IMR-90 (cell line): ENCODE measurements at places on chromosomes 7 and 10. TPM values are rescaled to one million over a fixed set of nuclear protein-coding genes. Genes with fewer than 3 reads are reported as not detected.
A peak's percentile ranks its signal among the peaks of the same experiment; 100 is the strongest.

DNA sequence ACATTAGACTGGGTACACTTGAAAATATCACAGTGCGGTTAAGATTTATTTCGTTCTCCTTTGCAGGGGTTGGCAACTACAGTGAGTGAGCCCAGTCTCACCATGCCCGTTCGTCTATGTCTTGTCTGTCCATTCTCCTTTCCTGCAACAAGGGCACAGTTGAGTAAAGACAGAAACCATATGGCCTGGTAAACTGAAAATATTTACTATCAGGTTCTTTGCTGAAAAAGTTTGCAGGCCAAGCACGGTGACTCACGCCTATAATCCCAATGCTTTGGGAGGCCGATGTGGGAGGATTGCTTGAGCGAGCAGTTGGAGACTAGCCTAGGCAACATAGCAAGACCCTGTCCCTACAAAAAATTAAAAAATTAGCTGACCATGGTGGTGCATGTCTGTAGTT is 11.4 kb upstream of the KCTD7 start:
- no peaks in the 10 kb centered on the region for H3K36me3 ChIP-seq
- no peak overlapping the region for H3K27ac ChIP-seq
- DNase-seq, result peak; percentile 17
- H3K27me3 ChIP-seq, result no peaks in the 10 kb centered on the region
- H3K4me3 ChIP-seq, result no peak overlapping the region

- DNase-seq, result peak; percentile 57
- H3K27ac ChIP-seq, result no peak overlapping the region
- H3K4me1 ChIP-seq, result peaks cover 11% of the 10 kb centered on the region; the same call in 1 of the 2 replicates
- no peaks in the 10 kb centered on the region for H3K27me3 ChIP-seq
- H3K4me3 ChIP-seq, result no peak overlapping the region
- peaks cover 18% of the 10 kb centered on the region for H3K36me3 ChIP-seq
Observed at GRCh38 chr7:2715341-2716231, 27.6 kb downstream of the AMZ1 start.

- H3K36me3 ChIP-seq, result no peaks in the 10 kb centered on the region
- no peak for DNase-seq
- no peak overlapping the region for H3K27ac ChIP-seq
- no peak overlapping the region for H3K4me3 ChIP-seq
Observed at GRCh38 chr7:106057962-106058927, 53.9 kb downstream of the SYPL1 start.

DNA sequence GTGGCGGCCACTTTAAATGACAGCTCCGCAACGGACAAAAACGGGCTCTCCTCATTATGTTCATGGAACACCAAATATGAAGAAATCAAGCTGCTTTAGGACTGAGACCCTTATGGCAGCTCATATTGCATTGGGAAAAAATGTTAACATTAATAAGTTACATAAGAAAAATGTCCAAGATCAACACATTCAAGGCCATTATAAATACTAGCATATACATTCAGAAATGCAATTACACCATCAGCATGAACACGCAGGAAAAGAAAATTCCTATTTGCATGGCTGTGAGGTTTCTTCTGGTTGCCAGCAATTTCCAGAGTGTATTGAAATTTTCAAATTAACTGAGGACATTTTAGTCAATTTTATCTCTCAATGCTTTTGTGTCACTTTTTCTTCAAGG is 374.1 kb upstream of the NRP1 start:
- no peaks in the 10 kb centered on the region for H3K36me3 ChIP-seq
- DNase-seq, result no peak
- peaks cover 5% of the 10 kb centered on the region; the same call in 1 of the 2 replicates for H3K27me3 ChIP-seq
- peaks cover 3% of the 10 kb centered on the region; the same call in 1 of the 2 replicates for H3K4me1 ChIP-seq
- H3K4me3 ChIP-seq, result no peak overlapping the region
- H3K27ac ChIP-seq, result no peak overlapping the region

DNA sequence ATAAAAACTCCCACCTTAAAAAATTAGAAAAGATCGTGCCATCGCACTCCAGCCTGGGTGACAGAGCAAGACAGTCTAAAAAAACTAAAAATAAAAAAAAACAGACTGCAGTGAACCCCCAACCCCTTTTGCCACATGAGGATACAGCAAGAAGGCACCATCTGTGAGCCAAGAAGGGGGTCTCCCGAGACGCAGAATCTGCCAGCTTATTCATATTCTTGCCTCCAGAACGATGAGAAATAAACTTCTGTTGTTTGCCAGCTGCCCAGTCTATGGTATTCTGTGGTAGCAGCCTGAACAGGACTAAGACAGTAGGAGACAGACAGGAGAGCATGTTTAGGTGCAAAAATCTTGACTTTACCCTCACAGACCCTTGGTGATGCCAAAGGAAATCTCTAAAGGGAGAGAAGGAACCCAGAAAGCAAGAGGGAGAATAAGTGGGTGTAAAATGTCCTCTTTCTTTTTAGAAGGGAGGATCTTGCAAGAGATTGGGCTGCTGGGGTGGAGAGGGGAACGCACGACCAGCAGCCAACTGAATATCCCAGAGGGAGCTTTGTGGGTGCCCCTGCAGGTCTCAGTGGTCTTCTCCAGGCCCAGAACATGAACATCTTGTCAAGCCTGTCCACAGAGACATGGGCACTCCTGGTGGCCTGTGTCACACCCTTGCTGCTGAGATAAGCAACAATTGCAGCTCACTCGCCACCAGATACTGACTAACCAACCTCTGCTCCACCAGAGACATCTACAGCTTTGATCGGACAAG is 400.7 kb upstream of the FOXK1 start:
- no peak overlapping the region for H3K27ac ChIP-seq
- no peak overlapping the region for H3K4me3 ChIP-seq
- no peaks in the 10 kb centered on the region for H3K27me3 ChIP-seq
- no peaks in the 10 kb centered on the region for H3K4me1 ChIP-seq
- DNase-seq, result no peak

- no peak overlapping the region for H3K27ac ChIP-seq
- DNase-seq, result no peak
- peaks cover 9% of the 10 kb centered on the region for H3K4me1 ChIP-seq
- H3K36me3 ChIP-seq, result no peaks in the 10 kb centered on the region
Observed at GRCh38 chr7:121436688-121437087, 40.6 kb upstream of the FAM3C start.

GRCh38 chr7:103748680-103749079 is 240.8 kb downstream of the RELN start:
- H3K27ac ChIP-seq, result no peak overlapping the region
- DNase-seq, result no peak
- H3K27me3 ChIP-seq, result no peaks in the 10 kb centered on the region
- H3K36me3 ChIP-seq, result no peaks in the 10 kb centered on the region

DNA sequence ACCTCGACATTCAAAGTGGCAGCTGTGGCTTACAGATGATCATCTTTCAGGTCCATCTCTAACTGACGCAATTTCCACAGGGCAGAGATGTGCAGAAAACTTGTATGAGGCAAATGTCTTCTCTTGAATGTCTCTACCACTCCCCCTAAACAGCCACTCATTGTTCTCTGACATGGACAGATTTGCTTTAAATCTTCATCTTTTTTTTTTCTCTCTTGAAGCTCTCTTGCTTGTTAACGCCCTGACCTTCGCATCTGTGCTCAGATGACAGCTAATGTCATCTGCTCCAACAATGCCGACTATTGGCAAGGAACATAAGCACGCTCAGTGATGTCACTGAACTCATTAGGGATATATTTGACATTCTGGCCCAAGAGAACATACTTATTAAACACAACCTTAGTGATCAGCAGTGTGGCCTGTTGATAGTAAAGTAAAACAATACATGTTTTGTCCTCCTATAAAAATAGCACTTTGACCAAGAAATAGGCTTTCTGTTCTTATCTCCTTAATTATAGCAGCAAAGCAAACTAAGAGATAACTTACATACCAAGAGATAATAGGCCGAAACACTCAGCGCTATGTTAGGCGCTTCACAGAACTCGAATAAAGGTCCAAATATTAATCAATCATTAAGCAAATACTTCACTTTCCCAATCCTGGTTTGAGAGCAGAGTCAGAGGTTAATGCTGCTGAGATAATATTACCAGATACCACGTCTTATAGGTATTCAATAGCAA is 583.5 kb downstream of the PARD3 start:
- no peak overlapping the region for H3K27ac ChIP-seq
- H3K4me1 ChIP-seq, result peaks cover 2% of the 10 kb centered on the region; the same call in 1 of the 2 replicates
- H3K27me3 ChIP-seq, result no peaks in the 10 kb centered on the region

DNA sequence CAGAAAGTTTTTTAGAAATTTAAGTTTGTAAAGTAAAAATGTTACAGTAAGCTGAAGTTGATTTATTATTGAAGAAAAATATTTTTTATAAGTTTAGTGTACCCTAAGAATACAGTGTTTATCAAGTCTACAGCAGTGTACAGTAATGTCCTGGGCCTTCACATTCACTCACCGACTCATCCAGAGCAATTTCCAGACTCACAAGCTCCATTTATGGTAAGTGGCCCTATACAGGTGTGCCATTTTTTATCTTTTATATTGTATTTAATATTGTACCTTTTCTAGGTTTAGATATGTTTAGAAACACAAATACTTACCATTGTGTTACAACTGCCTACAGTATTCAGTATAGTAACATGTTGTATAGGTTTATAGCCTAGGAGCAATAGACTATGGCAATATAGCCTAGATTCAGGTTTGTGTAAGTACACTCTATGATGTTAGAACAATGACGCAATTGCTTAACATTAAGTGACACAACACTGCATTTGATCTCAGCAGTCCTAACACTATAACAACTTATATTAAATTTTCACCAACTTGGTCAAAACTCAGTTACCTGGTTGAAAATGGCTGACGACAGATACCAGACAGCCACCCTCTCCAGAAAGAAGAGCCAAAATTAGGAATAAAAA is 45.7 kb downstream of the HIBADH start:
- no peaks in the 10 kb centered on the region for H3K4me1 ChIP-seq
- no peak overlapping the region for H3K27ac ChIP-seq
- no peaks in the 10 kb centered on the region for H3K27me3 ChIP-seq
- H3K36me3 ChIP-seq, result peaks cover 8% of the 10 kb centered on the region; the same call in 1 of the 2 replicates
- no peak overlapping the region for H3K4me3 ChIP-seq
- no peak for DNase-seq

DNA sequence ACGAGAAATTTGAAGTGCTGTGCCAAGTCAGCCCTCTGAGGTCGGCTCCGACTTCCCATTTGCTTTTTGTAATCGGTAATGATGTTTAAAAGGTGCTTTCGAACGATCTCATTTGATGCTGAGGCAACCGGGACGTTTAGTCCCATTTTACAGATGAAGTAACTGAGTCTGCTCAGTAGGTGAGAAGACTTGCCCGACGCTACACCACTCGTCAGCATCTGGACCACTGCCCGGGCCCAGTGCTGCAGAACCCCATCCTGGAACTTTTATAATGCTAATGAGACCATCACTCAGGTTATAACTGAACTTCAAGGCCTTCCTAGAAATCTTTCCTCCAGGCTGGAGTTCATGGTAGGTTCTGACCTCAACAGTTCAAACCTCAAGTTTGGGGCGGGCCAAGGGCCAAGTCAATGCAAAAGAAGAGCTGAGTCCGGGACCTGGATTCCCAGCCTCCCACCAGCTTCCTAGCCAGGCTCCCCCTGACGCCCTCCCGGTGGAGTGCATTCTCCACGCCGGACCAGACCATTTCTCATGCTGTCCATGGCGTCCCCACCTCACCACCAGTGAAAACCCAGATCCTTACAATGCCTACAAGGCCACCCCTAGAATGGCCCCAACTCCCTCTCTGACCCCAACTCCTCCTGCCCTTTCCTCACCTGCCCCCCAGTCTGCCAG is 699 bp upstream of the PDLIM1 start:
- peak overlapping the region; percentile 74 for H3K27ac ChIP-seq
- peaks cover 16% of the 10 kb centered on the region for H3K4me1 ChIP-seq
- peak overlapping the region; percentile 98 for H3K4me3 ChIP-seq
- H3K27me3 ChIP-seq, result no peaks in the 10 kb centered on the region

- no peak for DNase-seq
- peaks cover 27% of the 10 kb centered on the region for H3K4me1 ChIP-seq
- H3K27me3 ChIP-seq, result no peaks in the 10 kb centered on the region
- no peak overlapping the region for H3K4me3 ChIP-seq
Observed at GRCh38 chr7:99111591-99111990, 32.3 kb downstream of the SMURF1 start.

- no peaks in the 10 kb centered on the region for H3K36me3 ChIP-seq
- peak overlapping the region; percentile 98 for H3K4me3 ChIP-seq
- no peaks in the 10 kb centered on the region for H3K27me3 ChIP-seq
- peak; percentile 62 for DNase-seq
- H3K27ac ChIP-seq, result peak overlapping the region; percentile 68
Observed at GRCh38 chr7:30135301-30136116, 723 bp downstream of the MTURN start.

The HOXA13 gene
- not detected in 2 replicates for total RNA-seq

The EPHB6 gene
- total RNA-seq, result under 0.01 TPM in 2 replicates

The HOXA6 gene
- 1.4 and 1.7 TPM in 2 replicates for total RNA-seq
